ENCODE measurements at places on chromosomes 5 and 9. TPM values are rescaled to one million over a fixed set of nuclear protein-coding genes. Genes with fewer than 3 reads are reported as not detected.

Gene KCNV2
- not detected for total RNA-seq

Gene WNT8A
- not detected for total RNA-seq

Gene IGIP
- 13.3 TPM for total RNA-seq

Gene SLC2A6
- 3.9 TPM for total RNA-seq

Gene SMIM33
- not detected for total RNA-seq

Gene PCDHGA8
- 0.87 TPM for total RNA-seq

Gene SH3TC2
- total RNA-seq, result 0.64 TPM

Gene GRXCR2
- not detected for total RNA-seq

Gene PKN3
- 14.7 TPM for total RNA-seq

Gene ACOT12
- not detected for total RNA-seq

Gene HTR4
- 0.16 TPM for total RNA-seq

Gene BTNL8
- total RNA-seq, result 0.96 TPM

Measured in mesenteric fat pad (tissue), 1 donor.